NCI-H1417 (cell line): ENCODE measurements at places on chromosomes 5 and 9.

- DNase-seq = no peak
These were observed 68.5 kb downstream of the ANKRD31 start for GRCh38 chr5:75168026-75168735.

DNA sequence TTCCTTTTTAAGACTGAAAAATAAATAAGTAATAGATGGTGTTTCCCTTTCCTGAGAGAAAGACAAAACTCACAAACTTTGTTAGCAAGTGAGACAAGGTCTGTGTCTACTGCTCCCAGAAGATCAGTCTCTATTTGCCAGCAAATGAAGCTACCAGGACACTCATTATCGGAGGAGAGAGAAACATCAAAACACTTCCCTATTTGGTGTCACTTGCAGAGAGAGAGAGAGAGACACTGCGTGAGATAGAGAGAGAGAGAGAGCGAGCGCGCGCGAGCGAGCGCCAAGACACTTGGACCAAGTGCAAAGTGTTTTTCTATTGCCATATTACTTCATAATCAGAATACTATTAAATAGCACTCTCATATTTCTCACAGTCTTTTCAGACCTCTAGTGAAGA is 142.7 kb downstream of the KCNN2 start:
- DNase-seq = no peak

DNA sequence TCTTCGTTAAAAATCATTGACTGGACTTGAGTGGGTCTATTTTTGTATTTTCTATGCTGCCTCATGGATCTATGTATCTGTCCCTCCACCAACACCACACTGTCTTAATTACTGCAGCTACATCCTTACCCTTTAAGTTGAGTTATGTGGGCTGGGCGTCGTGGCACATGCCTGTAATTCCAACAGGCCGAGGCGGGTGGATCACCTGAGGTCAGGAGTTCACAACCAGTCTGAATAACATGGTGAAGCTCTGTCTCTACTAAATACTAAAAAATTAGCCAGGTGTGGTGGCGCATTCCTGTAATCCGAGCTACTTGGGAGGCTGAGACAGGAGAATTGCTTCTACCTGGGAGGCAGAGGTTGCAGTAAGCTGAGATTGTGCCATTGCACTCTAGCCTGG is 48.2 kb downstream of the XRCC4 start:
- DNase-seq = no peak

DNA sequence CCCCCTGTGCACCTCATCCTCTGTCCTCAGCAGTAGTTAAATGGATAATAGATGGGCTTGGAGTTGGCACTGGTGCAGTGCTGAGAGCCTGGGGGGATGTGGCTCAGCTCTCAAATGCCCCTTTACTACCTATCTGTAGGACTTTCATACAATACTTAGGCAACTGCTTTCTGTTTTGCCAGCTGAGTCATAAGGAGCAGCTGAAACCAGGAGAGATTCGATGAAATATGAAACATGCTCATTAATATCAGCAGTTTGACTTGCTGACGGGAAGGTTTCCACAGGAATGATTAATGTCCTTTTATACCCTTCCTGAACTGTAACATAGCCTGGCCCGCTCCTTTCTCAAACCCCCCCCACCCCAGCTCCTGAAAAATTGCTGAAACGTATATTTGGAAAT is 142.6 kb downstream of the SAXO1 start:
- peak; percentile 13 for DNase-seq

DNA sequence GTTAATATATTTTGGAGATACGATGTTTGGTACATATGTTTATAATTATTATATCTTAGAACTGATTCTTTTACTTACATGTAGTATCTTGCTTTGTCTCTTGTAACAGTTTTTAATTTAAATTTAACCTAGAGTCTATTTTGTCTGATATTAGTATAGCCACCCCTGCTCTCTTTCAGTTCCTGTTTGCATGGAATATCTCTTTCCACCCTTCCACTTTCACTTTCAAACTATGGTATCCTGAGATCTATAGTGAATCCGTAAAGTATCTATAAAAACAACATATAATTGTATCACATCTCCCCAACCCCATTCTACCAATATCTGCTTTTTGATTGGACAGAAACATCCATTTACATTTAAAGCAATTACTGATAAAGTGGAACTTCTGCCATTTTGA is 7.2 kb downstream of the IRGM start:
- no peak for DNase-seq

DNA sequence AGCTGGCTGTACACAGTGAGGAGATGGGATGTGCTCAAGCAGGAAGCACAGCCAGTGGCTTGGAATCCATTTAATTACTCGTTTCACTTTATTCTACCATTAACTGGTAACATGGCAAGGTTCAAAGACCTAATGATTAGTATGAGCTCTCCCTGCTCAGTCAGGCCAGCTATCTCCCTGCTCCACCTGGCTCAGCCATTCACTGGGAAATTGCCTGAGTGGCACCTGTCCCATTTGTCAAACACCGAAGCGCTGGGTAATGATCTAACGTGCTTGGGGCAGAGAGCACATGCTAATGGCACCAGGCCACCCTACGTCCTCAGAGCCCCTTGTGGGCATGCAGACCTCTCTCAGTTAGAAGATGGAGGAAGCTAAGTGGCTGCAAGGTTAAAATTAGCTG is 162.2 kb downstream of the TTLL11 start:
- peak; percentile 78 for DNase-seq

DNA sequence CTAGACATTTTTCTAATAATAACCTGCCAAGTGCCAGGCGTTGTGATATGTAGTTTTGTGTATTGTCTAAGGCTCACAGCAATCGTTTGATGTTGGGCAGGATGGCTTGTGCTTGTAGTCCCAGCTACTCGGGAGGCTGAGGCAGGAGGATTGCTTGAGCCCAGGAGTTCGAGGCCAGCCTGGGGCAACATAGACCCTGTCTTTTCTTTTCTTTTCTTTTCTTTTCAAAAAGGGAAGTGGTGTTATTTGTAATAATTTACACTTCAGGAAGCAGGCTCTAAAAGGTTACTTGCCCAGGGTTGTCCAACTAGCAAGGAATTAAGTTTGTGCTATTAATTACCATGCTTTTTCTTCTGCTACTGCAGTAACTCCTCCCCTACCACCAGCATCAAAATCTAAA is 3.2 kb downstream of the ZNF131 start:
- no peak for DNase-seq

- no peak for DNase-seq
These were observed 150.4 kb downstream of the SPOCK1 start for GRCh38 chr5:137348759-137349158.

GRCh38 chr9:1400983-1401382 is 350.8 kb downstream of the DMRT2 start:
- DNase-seq = no peak

- DNase-seq = no peak
These were observed 38.4 kb downstream of the PRKACG start for GRCh38 chr9:68975365-68976043.

DNA sequence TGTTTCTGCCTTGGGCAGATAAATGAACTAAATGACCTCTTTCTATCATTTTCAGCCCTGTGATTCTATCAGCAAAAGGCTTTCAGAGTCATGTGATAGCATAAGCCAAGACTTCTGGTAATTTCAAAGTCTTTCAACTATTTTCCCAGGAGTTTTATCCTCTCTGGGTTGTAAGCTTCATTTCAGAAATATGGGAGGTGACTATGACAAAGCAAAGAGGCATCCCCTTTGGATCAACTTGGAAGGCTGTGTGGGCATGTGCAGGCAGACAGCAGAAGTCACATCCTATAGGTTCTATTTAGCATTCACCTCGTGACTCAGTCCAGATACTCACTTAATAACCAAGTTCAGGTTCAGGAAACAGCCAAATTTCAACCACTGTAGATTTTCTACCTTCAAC is 149.0 kb upstream of the FST start:
- DNase-seq = no peak
